A375 (cell line): ENCODE measurements at places on chromosomes 13 and 19. TPM values are rescaled to one million over a fixed set of nuclear protein-coding genes. Genes with fewer than 3 reads are reported as not detected.

PSG7 gene
- not detected in 2 replicates for total RNA-seq

PTGIR gene
- 0.32 TPM in 1 of 2 replicates, not detected in the other for total RNA-seq

SLITRK1 gene
- total RNA-seq = 2.8 and 3.0 TPM in 2 replicates

NFKBIB gene
- total RNA-seq = 31.7 and 36.6 TPM in 2 replicates

DKKL1 gene
- total RNA-seq = 0.30 and 0.48 TPM in 2 replicates

ZNF439 gene
- 1.5 and 1.9 TPM in 2 replicates for total RNA-seq

ZIC2 gene
- 3.0 and 4.5 TPM in 2 replicates for total RNA-seq

ADAMTS10 gene
- total RNA-seq = 2.4 and 2.7 TPM in 2 replicates

CLEC4M gene
- total RNA-seq = not detected in 2 replicates
